ENCODE measurements at places on chromosomes 12 and 14. TPM values are rescaled to one million over a fixed set of nuclear protein-coding genes. Genes with fewer than 3 reads are reported as not detected.

Gene KRT73
- not detected for total RNA-seq

- no peak for DNase-seq
- no peaks in the 10 kb centered on the region for H3K4me1 ChIP-seq
- no peaks in the 10 kb centered on the region for H3K36me3 ChIP-seq
- H3K27me3 ChIP-seq, result no peaks in the 10 kb centered on the region
Observed at GRCh38 chr12:91074851-91075250, 17.0 kb upstream of the KERA start.

GRCh38 chr14:35229084-35229791 is 62.9 kb upstream of the PSMA6 start:
- no peak for DNase-seq
- H3K36me3 ChIP-seq, result peaks cover 2% of the 10 kb centered on the region
- H3K4me1 ChIP-seq, result peaks cover 16% of the 10 kb centered on the region

DNA sequence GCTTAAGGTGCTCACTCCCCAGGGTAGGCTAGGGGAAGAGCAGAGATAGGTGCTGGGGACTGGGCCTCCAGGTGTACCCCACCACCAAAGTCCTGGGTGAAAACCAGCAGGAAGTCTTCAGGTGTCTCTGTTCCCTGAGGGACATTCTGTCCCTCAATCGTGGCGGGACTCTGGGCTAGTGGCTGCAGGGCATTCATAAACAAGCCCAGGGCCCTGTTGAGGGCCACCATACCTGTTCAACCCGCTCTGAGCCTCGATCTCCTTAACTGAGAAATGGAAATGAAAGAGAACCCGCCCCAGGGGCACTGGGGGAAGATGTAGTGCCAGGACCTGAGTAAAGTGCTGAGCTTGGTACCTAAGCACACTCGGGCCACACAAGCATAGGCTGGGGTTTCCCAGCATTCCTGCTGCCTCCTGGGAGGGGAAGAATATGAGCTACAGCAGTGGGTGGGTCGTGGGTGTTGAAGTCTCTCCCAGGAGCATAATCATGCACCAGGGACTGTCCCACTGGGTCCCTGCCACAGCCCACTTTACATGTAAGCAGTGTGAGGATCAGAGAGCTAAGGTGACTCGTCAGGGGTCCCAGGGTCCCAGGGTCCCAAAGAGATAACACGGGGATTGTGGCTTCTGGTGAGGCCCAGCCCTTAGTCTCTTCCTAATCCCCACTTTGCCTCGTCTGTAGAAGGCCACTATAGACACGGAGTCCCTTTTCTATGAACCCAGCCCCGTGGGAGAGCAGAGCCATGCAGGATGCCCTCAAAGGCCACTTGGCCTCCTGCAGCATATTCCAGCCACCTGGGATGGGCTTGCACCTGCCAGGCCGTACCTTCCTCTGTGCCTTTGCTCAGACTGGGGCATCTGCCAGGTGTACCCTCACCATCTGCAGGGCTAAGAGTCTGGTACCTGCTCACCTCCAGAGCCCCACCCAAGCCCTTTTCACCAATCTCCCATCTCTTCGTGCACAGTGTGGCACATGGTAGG is 14.4 kb downstream of the FAM222A start:
- peaks cover 3% of the 10 kb centered on the region for H3K4me1 ChIP-seq
- no peak overlapping the region for H3K4me3 ChIP-seq
- DNase-seq, result no peak

GRCh38 chr14:71309756-71310155 is 402.5 kb downstream of the PCNX1 start:
- H3K36me3 ChIP-seq, result peaks cover 3% of the 10 kb centered on the region
- H3K4me3 ChIP-seq, result no peak overlapping the region
- no peak overlapping the region for H3K27ac ChIP-seq
- no peaks in the 10 kb centered on the region for H3K4me1 ChIP-seq
- peaks cover 10% of the 10 kb centered on the region for H3K27me3 ChIP-seq

Measured in activated CD8-positive, alpha-beta T cell treated with anti-CD3 and anti-CD28 coated beads for 36 hours (primary cell).